ENCODE measurements at places on chromosomes 5 and 9.

- no peak for DNase-seq
Measured at GRCh38 chr9:82605657-82606031, 457.3 kb downstream of the RASEF start.

- peak; percentile 43 for DNase-seq
Measured at GRCh38 chr5:175847503-175847902, 23.9 kb upstream of the CPLX2 start.

- DNase-seq, result no peak
Measured at GRCh38 chr5:68264024-68264956, 48.7 kb downstream of the PIK3R1 start.

GRCh38 chr5:157561110-157561509 lies 14.5 kb downstream of the ADAM19 start:
- DNase-seq, result no peak

- no peak for DNase-seq
Measured at GRCh38 chr5:65173130-65173525, 308.6 kb downstream of the ADAMTS6 start.

DNA sequence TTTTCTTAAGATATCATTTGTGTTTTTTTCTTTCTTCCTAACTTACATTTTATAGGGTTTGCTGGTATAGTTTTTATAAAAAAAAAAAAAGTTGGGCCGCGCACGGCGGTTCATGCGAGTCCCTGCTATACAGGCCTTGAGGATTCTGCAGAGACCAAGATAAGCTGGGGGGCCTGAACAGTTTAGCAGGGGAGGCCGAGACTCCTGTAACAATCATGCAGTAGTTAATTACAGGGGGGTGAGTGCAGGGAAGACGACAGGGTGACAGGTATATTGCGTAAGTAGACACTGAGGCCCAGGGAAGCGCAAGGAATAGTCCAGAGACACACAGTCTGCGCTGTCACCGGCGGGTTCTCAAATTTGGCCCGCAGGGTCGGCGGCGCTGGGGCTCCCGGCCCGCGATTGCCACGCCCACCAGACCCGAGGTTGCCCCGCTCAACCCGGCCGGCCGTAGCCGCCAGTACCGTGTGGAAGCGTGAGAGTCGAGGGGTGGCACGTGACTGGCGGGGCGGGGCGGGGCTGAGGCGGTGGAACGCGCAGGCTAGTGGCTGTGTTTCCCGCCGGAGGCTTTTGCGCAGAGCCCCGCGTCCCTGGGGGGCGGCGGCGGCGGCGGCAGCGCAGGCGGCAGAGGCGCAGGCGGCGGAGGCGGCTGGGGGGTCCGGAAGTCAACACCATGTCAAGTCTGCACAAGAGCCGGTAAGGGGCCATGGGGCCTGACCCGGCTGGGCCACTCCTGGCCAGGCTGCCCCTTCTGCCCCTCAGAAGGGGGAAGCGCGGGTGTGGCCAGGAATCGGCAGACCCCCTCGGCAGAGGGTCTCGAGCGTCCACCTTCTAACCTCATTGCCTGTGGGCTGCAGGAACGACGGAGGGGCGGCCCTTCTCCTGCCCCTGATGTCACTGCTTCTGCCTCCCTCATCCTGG lies at the start of gene TBC1D13:
Gene TBC1D13 (plus strand): TSS at position 573 of the 921 bp plus-strand sequence. CDS start 101 bp downstream, at position 674.
- peak; percentile 89 for DNase-seq

GRCh38 chr5:107389130-107389774 lies 281.5 kb downstream of the EFNA5 start:
- DNase-seq, result peak; percentile 77

DNA sequence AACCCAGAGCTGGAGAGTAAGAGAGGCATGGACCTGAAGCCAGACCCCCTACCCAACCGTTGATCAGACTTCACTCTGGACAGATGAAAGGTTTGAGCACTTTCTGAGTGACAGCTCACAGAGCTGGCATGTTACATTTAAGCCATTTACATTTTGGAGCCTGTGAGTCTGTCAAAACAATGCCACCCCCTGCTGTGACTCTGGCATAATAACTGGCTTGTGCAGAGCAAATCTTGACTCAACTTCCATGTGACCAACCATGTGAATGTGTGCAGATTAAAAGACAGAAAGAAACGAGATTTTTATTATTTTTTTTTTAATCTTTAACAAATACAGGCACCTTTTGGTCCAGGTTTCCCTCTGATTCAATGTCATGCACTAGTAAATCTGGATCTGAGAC lies 48.5 kb downstream of the MFAP3 start:
- DNase-seq, result peak; percentile 48

DNA sequence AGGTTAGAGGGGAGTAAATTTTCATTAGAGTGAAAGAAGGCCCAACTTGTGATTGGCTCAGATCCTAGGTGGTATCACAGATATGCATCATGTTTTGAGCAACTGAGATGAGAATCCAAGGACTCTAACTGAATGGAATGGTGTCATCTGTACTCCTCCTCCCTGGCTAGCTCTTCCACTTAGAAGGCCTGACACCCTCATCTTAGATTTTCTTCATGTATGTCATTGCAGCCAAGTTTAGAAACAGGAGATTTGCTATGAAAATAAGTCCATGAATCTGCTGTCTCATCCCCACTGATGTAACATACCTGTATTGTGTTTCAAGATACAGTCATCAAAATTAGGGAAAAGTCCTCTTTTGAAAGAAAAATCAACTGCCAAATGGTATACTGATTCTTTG lies 54.4 kb downstream of the ITGA1 start:
- no peak for DNase-seq

DNA sequence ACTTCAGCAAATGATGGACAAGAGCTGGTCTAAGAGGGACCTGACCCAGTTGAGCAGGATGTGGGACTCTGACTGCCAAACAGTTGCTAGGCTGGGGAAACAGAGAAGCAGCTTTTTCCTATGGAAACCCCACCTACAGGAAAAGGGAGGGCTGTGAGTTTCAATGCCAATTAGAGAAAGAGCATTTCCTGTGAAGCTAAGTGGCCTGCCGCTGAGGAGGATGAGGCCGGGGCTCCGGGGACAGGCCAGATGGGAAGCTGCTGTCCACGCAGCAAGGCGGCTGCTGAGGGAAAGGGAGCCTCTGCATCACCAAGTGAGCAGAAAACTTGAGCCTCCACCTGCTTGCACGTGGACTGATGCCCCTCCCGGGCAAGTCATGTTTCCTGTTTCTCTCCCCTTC lies at the start of gene PCDH12:
Gene PCDH12 (minus strand): TSS at position 90 of the 400 bp plus-strand sequence. CDS start 351 bp downstream, outside the sequence.
- DNase-seq, result no peak

DNA sequence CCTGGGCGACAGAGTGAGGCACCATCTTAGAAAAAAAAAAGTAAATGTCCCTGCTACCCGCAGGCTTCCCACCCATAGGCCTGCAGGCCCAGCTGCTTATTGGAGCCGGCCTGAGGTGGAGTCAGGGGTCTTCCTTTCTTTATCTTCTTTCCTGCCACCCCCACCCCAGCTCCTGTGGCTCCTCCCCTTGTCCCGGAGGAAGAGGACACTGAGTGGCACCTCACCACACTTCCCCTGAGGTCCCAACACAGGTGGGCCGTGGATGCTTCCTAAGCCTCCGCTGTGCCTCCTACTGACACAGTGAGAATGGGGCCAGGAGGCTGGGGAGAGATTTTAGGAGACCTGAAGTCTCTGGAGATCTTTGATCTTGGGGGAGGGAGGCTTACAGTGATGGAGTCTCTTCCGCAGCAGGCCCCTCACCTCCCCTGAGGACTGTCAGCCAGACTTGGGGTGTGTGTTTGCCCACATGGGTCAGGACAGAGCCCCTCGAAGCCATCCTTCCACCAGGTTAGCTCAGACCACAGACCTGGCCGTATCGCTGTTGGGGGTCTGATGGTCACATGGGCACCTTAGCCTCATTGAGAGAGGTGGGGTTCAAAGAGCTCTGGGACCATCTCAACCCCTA lies 135.4 kb upstream of the IER5L start:
- no peak for DNase-seq

DNA sequence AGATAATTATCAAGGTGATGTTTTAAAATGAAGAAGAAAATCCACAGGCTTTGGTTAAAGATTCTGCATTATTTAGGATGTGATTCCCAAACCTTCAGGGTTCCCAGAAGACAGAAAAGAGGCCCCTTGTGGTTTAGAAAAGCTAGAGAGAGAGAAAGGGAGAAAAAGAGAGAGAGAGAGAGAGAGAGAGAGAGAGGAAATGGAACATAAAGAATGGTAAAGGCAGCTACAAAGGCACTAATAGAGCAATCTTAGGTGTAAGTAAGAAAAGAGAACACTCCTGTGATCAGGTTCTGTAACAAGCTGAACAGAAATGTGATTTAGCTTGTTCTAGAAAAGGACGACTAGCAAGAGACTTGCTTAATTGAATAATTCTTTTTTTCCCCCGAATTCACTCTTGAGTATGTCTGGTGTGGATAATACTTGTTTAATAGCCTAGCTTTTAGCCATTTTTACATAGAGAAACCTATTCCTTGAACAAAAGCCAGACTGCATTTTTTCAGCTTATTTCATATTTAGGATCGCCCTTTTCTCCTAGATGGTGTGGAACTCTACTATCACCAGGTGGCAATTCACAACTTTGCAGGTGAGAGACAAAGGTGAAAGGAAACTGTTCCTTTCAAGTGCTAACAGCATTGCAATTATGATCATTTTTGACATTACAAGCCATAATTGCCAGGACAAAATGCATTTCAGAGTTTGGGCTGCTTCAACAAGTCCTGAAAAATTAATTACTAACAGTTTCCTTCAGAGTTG lies 57.6 kb upstream of the SH3GL2 start:
- DNase-seq, result no peak

DNA sequence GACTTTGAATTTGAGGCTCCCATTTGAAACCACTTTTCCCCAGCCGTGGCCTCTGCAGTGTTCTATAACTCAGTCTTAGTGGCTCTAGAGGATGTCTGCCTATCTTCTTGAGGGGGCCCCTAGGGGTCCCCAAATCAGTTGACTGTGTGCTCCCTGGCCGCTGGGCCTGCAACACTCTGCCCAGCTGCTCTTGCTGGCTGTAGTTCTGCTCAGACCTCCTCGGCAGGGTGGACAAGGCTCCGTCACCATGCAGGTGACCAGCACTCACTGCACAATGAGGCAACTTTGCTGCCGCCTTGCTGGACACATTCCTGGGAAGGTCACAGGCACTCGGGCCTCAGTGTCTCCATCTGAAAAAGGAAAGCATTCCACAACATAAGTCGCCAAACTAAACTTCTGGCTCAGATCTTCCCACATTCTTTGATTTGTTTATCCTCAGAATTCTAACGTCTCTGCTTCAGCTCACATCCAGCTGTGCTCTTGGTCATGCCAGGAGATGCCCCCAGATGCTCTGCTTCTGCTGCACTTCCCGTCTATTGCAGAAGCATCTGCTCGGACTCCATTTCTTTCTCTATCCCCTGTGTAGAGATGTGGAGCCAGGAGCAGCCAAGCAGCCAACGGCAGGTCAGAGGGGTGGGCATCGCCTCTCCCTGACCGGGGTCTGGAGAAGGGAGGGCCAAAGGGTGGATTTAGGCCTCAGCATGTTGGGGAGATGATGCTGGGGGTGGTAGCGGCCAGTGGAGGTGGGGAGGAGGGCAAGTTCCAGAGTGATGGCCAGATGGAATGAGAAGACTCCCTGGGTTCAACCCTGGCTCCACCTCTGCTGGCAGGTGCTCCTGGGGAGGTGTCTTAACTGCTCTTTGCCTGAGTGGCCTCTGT lies 133.6 kb downstream of the MVB12B start:
- no peak for DNase-seq

DNA sequence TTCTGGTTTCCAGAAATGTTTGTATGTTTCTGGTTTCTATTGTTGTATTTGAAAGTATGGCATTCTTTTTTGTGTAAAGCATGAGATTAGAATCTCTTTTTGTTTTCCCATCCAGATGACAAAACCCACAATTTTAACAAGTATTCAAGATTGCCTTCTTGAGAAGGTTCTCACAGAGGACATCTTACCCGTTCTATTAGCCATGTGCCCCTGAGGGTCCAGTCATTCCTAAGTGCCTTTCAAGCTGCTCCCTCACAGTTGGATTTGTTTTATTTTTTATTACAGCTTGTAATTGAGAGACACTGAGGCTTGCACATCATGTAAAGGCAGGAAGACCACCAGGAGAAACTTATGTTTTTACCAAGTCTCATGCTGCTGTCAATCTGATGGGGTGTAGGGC lies 19.3 kb upstream of the LOX start:
- no peak for DNase-seq

DNA sequence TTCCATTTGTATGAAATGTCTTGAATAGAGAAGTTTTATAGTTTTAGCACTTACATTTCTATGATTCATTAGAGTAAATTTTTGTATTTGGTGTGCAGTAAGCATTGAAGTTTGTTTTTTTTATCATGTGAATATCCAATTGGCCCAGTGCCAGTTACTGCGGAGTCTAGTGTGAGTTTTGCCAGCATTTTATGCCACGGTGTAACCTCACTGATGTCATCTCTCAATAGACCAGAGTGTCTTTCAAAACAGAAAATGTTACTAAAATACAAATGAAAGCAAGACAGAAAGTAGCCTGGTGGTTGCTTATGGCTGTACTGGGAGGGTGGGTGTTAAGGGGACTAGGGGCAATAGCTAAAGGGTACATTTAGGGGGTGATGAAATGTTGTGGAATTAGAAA lies 62.8 kb downstream of the IPPK start:
- DNase-seq, result no peak

DNA sequence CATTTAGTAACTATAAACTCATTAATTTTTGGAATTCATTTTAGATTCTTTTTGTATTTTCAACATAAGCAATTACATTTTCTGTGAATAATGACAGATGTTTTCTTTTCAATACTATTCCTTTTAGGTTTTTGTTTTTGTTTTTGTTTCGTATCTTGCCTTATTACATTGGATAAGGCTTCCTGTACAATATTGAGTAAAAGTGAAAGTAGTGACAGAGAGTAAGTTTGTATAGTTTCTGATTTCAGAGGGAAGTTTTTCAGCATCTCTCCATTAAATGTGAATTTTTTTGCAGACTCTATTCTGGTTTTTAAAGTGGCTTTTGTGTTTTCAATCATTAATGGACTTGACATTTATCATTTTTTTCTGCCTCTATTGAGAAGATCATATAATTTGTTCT lies 12.8 kb upstream of the CAMK4 start:
- DNase-seq, result no peak

GRCh38 chr9:3549225-3549624 lies 23.4 kb upstream of the RFX3 start:
- DNase-seq, result no peak

GRCh38 chr9:125447202-125447802 lies 185.7 kb downstream of the GAPVD1 start:
- DNase-seq, result no peak

DNA sequence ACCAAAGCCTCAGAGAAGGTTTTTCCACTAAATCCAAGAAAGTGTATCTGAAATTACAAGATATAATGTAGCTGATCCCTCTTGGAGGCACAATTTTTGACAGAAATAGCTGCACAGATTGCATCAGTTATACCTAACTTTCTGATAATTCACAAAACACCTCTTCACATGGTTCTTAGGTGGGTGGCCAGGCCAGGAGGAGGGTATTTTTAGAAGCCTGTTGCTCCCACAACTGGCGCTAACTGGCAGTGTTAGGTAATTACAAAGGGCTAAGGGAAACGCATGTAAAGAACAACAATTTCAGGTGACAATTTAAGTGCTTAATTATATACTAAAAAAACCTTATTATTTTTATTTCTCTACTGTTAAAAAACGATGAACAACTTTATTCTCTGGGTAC lies 247.9 kb downstream of the BNC2 start:
- no peak for DNase-seq
